ENCODE measurements at places on chromosomes 7 and 10.

GRCh38 chr10:35926846-35927245 is 284.8 kb upstream of the FZD8 start:
- DNase-seq, result no peak

DNA sequence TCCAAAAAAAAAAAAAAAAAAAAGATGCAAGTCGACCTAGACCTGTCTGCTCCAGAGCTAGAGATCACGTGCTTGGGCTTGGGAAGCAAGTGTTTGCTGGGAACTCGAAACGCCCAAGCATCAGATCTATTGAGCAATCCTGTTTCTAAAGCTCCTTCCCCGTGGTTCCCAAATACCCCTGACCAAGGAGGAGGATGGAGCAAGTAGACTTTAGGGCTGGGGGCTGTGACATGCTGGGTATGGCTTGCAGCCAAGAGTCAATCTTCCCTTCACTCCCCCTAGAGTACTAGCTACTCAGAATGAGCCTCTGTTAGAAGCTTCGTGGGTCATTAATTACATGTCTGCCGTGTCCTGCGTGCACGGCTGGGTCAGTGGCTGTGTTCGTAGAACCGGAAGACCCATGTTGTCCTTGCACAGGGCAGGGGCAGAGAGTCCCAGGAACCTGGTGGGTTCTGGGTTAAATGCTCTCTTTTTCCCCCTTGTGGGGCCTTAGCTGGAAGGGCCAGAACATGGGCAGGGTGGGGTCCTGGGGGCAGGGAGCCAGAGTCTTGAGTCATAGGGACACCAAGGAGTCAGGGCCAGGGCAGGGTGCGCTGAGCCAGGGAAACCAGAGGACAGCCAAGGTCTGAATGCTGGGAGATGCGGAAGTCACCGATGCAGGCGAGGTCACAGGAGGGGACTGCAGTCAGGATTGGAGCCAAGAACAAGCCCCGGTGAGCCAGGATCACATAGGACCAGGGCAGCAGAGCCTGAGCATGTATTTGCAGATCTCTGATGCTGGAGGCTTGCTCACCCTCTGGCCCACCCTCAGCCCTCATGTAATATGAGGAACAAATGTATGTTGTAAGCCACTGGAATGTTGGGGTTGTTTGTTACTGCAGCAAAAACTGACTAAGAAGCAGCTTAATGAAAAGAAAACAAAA is 34.6 kb upstream of the TPST1 start:
- DNase-seq, result no peak

DNA sequence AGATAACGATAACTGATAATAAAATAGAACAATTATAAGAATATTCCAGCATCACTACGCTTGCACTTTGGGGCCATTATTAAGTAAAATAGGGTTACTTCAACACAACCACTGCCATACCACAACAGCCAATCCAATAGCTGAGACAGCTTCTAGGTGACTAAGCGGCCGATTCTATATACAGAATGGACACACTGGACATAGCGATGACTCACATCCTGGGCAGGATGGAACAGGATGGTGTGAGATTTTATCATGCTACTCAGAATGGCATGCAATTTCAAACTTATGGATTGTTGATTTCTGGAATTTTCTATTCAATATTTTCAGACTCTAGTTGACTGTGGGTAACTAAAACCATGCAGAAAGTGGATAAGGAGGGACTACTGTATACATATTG is 920.9 kb downstream of the LRMDA start:
- no peak for DNase-seq

GRCh38 chr10:89889606-89890005 is 188.2 kb downstream of the KIF20B start:
- DNase-seq, result no peak

DNA sequence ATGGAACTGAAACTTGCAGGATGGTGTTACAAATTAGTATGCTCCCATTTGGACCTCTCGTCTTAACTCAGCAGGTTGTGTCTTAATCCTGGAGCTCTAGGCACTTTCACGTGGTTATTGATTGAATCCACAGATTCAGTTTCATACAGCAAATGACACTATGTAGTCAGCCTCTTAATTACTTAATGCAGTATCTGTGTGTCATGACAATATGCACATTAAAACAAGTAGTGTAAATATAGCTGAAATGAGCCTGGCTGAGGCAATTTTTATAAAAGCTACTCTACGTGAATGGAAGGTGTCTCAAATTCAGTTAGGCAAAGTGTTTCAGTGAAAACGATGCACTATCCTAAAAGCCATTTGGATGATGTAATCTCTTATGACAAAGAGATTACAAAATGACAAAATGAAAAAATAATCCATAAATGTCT is 86.8 kb downstream of the CD36 start:
- DNase-seq, result peak; percentile 27

- no peak for DNase-seq
Measured at GRCh38 chr7:120417244-120417979, 144.4 kb downstream of the KCND2 start.

DNA sequence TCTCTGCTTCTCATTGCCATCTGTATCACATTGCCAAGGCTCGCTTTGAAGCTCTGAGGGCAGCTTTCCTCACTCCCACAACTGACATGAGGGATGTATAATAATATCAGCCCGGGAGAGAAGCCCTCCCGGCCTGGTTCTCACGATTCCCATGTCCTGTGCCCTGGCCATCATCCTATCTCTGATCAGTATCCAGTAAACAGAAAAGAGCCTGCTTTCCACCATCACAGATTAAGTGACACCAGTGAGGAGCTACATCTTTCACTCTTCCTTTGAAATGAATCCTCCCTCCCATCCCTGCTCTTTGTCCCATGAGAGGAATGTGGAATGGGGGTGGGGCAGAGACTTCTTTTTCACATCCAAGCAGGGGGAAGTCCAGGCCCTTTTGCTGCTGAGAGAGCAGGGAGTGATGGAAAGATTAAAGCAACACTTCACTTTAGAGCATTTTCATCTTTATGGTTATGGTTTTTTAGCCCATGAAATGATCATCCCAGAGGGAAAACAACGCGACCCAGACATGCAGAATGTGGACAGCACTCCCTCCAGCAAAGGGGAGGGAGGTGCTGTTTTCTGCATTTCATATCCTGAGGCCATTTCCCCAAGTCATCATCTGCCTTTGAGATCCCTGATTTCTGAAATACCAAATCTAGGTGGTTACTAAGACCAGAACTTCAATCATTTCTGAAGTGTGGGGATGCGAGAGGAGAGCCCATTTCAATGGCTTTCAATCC is 84.6 kb upstream of the LYZL1 start:
- no peak for DNase-seq
